NAMALWA (cell line): ENCODE measurements at places on chromosomes 1 and 21.

DNA sequence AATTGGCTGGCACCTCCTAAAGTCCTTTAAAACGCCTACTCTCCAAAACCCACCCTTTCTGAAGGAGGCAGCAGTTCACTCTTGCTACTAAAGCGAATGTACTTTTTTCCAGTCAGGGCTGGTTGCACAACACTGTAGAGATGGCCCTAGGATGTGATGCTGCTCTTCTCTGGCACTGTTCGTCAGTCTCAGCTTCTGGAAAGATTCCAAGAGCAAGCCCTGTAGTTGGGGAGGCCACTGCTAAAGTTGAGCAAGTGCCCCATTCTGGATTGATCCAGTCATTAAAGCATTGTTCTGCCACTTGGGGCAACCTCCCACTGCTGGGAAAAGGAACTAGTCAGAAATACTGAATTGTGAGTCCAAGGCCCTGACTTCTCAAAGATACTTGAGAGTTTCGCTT lies 28.5 kb upstream of the KCNQ4 start:
- DNase-seq = no peak

GRCh38 chr21:42939582-42940413 lies 14.4 kb upstream of the ERVH48-1 start:
- DNase-seq = no peak

- peak; percentile 75 for DNase-seq
These were observed 648 bp upstream of the ADAR start for GRCh38 chr1:154608397-154609270.

DNA sequence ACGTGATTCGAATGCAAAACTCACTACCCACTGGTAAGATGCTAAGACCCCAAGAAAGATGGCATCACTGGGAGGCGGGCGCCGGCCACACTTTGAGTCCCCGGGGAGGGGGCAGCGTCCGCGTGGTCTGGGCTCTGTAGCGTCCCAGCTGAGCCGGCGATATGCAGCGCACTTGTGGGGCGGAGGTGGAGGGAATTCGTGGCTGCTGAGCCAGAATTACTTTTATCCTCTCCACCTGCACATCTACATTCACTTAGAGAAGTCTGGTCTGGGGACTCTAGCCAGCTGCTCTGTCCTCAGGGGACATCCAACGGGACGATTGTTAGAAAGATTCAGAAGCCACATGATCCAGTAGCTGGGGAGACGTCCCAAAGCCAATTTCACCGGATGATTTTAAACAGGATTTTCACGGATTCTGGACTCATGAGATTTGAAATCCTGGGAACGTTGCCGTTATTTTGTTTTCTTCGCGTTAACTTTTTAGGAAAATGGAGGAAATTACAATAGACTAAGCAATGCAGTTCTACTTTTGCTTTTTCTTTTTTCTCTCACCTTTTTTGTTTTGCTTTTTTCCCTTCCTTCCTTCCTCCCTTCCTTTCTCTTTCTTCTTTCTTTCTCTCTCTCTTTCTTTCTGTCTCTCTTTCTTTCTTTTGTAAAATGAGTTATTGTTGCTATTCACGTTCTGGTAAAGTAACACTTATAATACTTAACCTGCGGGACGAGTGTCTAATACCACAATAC lies 1.3 kb downstream of the JAM2 start:
- DNase-seq = peak; percentile 10

DNA sequence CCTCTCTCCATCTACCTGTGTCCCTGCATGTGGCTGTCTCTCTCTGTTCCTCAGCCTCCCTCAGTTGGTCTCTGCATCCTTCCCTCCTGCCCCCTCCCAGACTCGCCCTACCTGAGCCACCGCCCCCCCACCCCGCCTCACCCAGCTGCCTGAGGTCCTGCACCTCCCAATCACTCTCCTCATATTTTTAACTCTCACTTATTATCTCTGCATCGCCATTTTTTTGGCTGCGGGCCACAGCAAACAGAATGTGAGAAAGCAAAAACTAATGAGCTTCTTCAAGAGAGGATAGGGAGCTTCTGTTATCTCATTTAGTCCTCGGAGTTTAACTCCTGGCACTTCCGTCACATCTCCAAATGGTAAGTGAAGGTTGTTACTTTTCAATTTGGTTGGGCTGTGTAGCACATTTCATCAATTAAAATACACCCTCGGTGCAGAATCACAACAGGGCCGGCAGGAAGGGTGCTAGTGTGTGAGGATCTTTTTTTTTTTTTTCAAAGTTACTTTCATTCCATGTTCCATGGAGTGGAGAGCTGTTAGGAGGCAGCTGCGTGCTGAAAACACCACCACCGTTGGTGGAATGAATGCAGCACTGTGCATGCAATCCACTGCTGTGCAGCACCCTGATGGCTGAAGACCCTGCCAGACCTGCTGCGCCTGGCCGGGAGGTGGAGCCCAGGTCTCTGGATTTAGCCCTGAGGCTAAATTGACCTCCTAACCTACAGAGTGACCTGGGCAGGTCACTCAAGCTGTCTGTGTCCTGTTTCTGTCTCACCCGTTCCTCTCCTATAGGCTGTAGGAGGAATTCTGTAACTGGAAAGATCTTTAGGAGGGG lies 157.2 kb upstream of the NFIA start:
- DNase-seq = no peak

DNA sequence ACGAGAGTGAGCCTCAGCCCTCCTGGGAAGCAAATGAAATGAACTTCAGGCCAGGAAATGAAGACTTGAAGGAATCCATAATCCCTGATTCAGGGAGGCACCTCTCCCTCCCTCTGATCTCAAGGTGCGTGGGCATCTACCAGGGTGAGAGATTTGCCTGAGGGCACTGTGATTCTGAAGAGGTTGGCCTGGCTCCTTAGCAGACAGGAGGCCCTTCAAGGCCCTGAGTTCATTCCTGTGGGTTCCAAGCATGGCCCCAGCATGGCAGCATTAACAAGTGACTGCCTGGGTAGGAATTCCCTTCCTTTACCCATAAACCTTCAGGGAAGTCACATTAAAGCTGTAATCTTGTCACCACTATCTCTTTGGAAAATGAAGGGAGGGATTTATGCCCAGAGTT lies 29.8 kb upstream of the IFNGR2 start:
- no peak for DNase-seq

GRCh38 chr1:40986956-40987355 lies 7.5 kb downstream of the CTPS1 start:
- no peak for DNase-seq

- no peak for DNase-seq
These were observed 23.1 kb upstream of the ADGRB2 start for GRCh38 chr1:31787261-31787660.

DNA sequence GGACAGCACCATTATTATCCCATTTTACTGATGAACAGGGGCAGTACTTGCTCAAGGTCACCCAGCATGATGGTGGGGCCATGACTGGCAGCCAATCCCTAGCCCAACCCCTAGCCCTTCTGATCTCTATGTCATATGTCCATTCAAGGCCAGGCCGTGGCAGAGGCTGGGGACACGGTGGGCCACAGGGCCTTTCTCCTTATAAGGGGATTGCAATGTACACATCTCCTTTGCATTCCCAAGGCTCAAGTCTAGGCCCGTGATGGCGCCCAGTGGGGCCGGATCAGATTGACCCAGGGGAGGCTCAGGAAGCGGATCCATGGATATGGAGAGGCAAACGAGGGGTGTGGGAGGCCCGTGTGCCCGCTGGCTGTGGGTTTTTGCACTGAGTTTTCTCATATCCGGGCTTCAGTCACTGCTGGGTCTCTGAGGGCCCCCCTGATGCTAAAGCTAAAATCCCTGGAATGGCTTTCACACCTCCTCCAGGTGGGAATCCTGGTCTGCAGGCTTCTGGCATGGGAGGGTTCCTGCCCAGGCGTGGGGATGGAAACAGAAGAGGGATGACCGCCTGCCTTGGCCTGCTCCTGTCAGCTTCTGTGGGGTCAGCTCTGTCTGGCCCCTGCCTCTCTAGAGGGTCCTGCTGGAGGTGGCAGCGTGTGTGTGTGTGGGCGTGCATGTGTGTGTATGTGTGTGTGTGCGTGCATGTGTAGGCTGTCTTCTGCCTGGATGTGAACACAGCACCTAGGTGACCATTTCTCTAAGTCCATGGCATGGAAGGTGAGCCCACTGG lies 2.1 kb downstream of the MYOM3 start:
- no peak for DNase-seq

DNA sequence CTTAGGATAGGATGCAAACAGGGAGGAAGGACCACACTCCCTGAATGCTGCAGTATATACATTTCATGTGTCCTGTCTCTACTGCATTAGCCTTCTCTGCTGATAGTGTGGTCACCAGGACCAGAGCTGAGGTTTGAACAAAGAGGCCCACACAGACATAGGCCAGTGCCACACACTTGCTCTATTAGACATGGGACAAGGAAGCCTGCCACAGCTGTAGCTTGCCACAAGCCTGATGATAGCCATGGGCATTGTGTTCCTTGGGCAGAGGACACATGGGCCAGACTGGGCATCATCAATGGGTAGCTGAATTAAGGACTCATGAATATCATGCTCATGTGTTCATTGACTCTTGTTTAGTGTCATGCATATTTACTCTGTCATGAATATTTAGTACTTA lies 10.4 kb downstream of the CAMSAP2 start:
- DNase-seq = no peak

DNA sequence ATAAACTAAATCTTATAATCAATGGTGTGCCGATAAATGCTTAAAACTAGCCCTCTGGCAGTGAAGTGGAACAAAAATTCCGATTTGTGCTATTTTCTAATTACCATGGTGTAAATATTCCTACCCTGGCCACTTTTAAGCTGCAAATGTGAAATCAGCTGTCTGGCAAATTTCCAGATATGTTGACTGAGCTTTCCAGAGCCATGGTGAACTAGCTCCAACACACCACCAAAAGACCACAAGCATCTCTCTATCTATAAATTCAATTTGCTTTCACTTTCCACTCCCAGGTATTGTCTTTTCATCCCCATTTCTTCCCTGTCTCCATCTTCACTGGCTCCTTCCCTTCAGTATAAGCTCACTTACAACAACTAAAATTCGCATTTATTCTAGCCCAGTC lies 152.3 kb upstream of the RGS18 start:
- no peak for DNase-seq

DNA sequence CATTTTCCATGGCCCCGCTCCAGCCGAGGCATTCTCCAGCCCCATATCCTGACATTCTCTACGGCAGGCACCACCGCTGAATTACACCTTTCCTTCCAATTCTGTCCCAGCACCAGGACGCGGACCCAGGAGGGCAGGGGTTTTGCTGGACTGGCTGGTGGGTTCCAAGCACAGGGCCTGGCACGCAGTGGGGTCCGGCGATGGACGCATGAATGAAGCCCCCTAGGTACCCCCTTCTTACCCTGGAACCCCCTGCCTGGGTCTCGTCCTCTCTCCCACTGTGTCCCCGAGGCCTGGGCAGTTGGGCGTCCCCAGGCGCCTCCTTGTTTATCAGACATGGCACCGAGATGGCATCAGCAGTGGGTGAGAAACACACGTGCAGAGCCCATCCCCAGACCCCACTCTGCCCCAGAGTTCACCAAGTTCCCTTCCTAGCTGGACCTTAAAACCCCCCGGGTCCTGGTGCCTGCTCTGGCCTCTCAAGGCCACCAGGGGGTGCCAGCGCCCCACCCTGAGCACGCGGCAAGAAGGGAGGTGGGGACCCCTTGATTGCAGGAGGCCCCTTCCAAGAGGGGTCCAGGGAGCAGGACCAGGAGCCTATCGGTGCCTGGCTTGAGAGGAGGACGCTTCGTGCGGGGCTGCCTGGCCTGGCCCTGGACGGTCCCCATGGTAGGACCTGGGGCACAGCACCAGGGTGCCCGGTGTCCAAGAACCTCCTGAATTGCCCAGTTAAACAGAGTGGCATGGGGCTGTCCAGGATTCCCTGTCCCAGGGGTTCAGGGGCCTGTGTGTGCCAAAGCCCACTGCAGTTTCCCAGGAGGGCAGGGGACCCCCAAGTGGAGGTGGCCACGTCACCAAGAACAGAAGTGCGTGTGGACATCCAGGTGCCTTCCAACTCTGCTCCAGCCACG lies 46.1 kb downstream of the MEGF6 start:
- DNase-seq = peak; percentile 71

- no peak for DNase-seq
These were observed 275.4 kb upstream of the SGIP1 start for GRCh38 chr1:66258404-66259105.

- peak; percentile 30 for DNase-seq
These were observed 5.0 kb upstream of the KIAA0040 start for GRCh38 chr1:175197531-175197930.

GRCh38 chr1:110005971-110006370 lies 21.4 kb downstream of the AHCYL1 start:
- DNase-seq = no peak

DNA sequence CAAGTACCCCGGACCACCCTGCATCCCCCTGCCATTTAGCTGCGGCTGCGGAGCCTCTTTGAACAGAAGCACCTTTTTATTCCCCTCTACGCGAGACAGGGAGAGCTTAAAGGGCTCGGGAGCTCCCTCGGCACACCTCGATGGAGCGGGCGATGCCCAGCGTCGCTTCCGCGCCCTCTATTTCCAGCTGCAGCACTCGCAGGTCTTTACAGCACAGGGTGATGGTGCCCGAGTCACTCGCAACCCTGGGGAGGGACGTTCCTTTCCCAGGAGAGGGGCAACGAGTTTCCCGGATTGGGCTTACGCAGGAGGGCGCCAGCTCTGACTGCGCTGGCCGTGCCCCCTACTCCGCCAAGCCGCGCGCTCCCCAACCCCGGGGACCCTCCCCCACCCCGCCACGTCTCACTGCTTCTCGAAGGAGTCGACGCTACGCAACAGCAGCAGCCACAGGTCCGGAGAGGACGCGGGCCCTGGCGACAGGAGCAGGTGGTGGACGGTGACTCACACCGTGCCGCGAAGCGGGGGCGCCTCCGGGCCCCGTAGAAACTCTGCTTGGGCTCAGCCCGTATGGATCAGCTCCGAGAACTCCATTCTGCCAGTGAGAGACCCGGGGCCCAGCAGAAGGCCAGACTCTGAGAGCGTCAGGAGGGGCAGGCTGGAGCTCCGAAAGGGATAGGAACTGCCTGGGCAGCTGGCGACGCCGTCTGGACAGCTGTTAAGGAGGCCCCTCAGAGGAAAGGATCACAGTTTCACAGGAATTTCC lies 5.8 kb upstream of the FAM167B start:
- DNase-seq = no peak

DNA sequence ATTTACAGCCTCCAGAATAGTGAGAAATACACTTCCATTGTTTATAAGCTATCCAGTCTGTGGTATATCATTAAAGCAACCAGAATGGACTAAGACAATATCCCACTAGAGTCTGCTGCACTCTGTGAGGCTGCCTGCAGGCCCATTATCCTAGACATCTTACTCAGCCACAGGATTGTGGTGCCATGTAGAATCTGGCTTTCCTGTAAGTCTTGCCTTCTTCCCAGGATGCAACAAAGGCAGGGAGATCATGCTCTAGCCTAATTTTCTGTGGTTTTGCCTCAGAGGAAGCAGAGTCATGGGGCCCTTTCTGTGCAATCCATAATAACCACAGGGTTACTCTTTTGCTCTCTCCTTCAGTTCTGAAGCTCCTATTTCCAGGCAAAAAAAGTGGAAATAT lies 299.1 kb upstream of the DEPDC1 start:
- no peak for DNase-seq

DNA sequence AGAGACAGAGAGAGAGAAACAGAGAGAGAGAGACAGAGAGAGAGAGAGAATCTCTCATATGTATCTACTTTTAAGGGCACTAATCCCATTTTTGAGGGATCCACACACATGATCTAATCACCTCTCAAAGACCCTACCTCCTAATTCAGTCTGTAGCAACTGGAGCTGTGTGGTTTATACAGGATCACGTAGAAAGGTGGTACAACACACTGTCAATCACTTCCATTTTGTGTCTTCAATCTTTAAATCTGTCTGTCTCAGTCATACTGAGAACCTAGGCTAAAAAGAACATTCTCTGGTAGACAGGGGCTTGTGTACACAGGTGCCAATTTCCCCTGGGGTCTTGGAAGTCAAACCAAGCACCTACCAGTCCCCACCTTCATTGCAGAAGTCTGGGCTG lies 229.9 kb downstream of the TGFB2 start:
- no peak for DNase-seq

- no peak for DNase-seq
These were observed 1510.3 kb downstream of the AMY1C start for GRCh38 chr1:105260001-105260400.
